ENCODE measurements at places on chromosomes 3 and 15.

DNA sequence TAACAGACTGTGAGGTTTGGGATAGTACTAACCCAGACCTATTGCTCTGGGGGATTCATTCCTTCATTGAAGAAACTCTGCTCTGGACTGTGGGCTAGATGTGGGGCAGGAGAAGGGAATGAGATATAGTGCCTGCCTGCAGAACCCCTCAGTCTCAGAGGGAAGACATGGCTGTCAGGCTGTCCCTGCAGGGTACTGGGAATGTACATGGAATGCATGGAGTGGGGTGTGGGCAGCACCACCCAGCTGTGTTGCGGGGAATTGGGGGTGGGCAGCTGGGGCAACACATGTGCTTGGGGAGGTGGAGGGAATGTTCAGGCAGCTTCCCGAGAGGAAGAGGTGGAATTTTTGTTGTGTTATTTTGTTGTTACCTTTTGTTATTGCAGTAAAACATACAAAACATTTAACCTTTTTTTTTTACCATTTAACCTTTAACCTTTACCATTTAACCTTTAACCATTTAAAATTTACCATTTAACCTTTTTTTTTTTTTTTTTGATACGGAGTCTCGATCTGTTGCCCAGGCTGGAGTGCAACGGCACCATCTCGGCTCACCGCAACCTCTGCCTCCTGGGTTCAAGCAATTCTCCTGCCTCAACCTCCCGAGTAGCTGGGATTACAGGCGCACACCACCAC lies 7.3 kb downstream of the PAQR5 start:
- no peak for DNase-seq

GRCh38 chr3:27311400-27311799 lies 57.8 kb downstream of the NEK10 start:
- peak; percentile 74 for DNase-seq

- peak; percentile 55 for DNase-seq
Measured at GRCh38 chr3:195905970-195906864, 2.1 kb downstream of the TNK2 start.

DNA sequence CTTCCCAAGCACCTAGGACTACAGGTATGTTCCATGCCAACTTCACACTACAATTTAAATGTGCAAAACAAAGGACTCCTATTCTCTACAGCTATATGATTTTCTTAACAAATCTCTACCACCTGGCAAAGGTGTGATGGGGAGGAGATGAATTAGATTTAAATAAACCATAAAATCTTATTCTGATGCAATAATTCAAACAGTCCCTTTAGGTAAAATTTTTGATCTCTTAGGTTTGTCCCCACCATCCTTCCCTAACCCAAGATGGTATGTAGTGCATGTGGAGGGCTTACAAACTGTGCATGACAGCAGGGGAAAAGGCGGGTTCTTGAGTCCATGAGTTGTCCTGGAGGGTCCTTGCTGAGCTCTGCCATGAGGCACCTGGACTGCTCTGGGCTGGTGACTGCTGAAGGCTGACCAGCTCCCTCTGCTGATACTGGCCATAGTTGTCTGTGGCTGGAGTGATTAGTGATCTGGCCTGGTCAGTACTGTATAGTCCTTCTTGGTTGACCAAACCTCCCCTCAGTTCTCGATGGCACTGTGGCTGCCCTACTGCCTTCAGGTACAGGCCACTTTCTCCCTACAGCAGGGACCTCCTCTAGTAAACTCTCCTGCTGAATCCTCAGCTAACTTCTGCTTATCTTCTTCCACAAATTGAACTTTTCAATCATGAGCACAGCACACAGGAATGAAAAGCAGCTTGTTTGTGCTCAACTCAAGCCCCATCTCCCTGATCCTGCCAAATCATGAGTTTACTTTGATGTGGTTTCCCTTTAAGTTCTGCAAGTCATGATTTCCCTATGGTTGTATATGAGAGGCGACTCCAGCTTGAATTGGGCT lies 30.1 kb downstream of the CFAP161 start:
- DNase-seq = peak; percentile 83

DNA sequence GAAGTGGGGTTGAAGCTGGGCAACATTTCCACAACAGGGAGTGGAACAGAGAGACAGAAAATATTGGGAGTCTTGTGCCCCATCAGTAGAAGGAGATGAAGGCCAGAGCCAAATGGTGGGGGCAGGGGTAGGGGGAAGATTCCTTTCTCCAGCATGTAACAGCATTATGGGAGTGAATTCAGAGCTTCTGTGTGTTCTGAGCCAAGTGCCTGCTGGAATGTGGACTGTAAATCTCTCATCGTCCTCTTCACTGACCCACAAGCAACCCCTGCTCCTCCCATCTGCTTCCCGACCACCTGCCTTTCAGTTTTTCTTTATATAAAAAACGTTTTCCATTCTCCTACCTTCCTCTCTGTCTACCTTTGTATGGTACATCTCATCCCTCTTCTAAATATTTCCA lies 344.2 kb upstream of the TPRG1 start:
- DNase-seq = no peak

GRCh38 chr3:127805026-127805753 lies 17.1 kb downstream of the MGLL start:
- DNase-seq = no peak

DNA sequence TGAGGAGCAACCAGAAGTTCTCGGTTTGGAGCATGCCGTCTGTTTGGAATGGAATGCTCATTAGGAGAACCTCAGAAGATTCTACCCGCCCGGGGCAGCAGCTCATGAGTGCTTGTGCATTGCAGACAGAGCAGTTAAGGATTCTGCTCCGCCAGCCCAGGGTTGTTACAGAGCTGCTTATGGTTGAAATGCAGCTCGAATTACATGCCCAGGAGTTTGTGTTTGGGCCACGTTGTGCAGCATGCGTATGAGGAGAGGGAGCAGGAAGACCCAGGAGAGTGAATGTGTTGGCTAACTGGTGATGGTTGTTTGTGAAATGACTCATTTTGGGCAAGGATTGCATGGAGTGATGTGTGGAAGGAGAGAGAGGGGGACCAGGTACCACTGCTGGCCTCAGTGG lies 9.0 kb downstream of the FGD5 start:
- no peak for DNase-seq

GRCh38 chr3:184737641-184738505 lies 26.0 kb upstream of the MAGEF1 start:
- peak; percentile 62 for DNase-seq

- no peak for DNase-seq
Measured at GRCh38 chr3:163561151-163561550, 1517.1 kb downstream of the SI start.

DNA sequence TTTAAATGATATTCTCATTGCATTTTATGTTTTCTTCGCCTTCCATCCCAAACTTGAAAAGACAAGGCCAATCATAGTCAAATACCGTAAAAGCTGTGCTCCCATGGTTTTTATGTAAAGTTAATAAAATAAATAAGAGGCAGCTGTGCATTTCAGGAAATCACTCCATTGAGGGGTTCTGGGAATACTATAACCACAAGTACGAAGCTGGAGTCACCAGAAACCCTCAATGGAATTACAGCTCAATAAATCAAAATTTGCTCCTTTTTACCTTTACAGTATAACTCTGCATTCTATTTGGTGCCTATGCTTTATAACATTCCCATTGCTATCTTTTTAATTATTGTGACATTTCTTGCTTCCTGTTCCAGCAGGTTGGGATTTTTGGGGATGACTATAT lies 77.2 kb downstream of the C3orf38 start:
- no peak for DNase-seq

DNA sequence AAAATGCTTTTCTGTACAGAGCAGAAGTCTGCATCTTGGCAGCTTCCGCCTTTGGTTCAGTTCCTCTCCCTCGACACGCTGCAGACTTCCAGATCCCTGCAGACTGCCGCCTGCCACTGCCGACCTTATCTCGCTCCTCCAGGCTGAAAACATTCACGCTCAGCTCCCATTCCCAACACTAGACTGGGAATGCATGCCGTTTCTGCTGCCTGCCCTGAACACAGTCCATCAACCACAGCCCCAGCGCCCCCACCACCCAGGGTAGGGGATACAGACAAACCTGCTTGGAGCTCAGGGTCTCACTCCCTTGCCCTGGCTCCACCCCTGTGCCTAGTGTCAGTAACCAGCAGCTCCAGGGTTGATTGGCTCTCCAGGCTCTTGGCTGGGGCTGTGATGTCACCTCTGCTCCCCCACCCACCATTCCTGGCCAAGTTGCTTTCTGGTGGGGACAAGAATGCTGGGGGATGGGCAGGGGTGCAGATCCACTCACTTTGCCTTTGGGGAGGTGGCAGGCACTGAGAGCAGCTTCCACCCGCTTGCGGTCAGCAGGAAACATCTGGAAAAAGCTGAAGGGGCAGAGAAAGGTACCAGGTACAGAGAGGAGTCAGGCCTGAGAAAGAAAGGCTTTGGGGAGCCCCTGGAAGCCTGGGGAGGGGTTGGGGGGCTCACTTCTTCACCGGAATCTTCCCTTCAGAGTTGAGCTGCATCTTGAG lies 6.1 kb downstream of the PLCB2 start:
- no peak for DNase-seq

GRCh38 chr3:105674437-105675065 lies 194.3 kb downstream of the CBLB start:
- no peak for DNase-seq
